ENCODE measurements at places on chromosomes 11 and 22.

DNA sequence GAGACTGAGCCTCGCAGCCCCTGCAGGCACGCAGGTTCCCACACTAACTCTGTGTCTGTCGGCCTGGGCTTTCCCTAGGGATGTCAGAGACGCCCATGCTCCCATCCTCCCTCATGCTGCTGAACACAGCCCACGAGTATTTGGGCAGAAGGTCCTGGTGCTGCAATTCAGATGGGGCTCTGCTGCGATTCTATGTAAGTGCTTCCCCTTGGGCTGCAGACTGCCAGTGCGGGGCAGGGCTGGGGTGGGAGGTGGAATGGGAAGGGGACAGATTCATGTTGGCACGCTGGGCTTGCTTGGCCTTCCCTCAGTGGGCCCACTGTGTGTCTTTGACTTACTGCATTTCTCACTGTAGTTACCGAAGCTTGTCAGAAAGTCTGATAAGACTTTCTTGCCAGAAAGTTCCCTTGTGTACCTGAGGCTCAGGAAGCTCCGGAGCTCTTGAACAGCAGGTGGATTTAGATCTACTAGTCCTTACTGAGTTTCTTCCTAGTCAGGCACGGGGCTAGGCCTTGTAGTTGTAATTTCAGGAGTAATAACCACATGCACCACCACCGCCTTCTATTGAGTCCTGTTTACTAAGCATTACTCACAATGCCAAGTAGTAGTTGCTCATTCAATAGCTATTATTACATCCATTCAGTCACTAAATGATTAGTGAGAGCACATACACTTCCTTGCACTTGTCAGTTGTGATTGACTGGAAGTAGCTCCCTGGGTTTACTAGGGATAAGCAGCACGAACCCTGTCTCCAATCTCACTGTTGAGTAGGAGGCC, 65.2 kb downstream of the CABIN1 start:
- no peak for DNase-seq

- no peak for DNase-seq
These were observed 1.1 kb downstream of the CD151 start for GRCh38 chr11:833849-834311.

- DNase-seq: no peak
These were observed 22.6 kb upstream of the HIPK3 start for GRCh38 chr11:33234397-33235190.

GRCh38 chr22:31173386-31174145, 13.6 kb downstream of the RNF185 start:
- DNase-seq: no peak

GRCh38 chr22:18156878-18157713, 7.1 kb downstream of the USP18 start:
- DNase-seq: peak; percentile 83

DNA sequence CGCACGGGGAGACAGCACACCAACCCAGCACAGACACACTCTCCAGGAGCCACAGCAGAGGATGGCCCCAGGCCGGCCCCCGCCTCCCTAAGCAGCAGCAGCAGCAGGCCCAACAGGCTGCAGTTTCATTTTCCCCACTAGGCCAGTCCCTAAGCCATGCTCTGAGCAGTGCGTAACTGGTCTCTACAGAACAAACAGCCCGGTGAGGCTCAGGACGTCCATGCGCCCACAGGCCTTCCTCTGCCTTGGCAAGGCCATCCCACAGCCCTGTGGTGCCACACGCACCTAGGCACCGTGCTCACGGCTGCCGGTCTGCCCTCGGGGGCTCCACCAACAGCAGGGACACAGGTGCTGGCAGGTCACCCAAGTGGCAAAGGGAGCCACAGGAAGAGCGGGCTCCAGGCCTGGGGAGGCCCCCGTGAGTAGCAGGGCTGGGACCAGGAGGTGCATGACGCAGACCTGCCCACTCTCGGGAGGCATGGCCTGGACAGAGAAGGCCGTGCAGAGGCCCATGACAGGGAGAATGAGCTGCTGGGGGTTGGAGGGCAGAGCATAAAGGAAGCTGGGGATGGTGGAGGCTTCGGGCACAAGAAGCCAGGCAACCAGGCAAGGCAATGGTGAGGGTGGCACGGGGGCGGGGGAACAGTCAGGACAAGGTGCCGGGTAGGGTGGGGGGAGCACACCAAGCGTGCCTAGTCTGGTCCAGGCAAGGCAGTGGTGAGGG, 1.4 kb upstream of the MOB2 start:
- no peak for DNase-seq

GRCh38 chr11:66386171-66387069, 14.9 kb upstream of the SLC29A2 start:
- peak; percentile 71 for DNase-seq

- peak; percentile 63 for DNase-seq
These were observed 526 bp downstream of the C1QTNF6 start for GRCh38 chr22:37187552-37187890.

- no peak for DNase-seq
These were observed 1376.4 kb downstream of the TBC1D22A start for GRCh38 chr22:48138855-48139254.

- DNase-seq: no peak
These were observed 27.7 kb downstream of the PICALM start for GRCh38 chr11:86040919-86041850.

- DNase-seq: no peak
These were observed 60.7 kb downstream of the STK33 start for GRCh38 chr11:8533332-8533731.

GRCh38 chr11:128251140-128251539, 336.2 kb downstream of the ETS1 start:
- no peak for DNase-seq

GRCh38 chr11:3156661-3157311, 8.3 kb downstream of the OSBPL5 start:
- no peak for DNase-seq

DNA sequence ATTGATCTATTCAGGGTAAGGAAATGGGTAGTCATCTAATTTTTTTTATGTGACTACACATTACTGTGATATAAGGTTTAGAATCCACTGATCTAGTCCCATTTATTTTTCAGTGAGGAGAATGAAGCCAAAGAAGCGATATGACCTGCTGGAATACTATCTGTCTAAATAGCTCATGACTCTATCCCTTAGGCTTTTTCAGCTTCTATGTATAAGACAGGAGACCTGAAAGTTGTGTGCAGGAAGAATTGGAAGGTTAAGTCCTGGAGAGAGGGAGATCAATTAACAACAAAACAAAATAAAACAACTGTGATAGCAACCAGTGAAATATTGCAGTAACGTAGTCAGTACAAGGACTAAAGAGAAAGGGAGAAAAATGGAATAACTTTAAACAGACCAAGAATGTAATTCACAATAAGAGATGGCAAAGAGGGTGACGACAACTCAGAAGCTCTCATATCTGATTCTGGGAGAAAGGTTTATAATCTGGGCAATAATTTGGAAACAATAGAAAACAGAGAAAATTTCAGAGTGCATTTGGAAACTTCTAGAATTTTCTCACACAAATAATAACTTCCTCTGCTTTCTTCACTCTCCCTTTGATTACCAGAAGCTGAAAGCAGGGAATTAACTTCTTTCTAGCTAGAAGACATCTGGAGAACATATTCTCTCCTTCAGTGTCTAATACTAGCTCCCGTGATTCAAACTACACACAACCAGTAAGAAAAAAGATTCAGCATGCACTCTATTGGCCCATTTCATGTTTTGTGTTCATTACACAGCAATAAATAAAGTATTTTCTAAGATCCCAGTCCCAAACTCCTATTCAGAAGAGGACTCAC, 19.2 kb upstream of the CASP12 start:
- DNase-seq: no peak

GRCh38 chr11:93160808-93161207, 37.0 kb downstream of the SLC36A4 start:
- no peak for DNase-seq

DNA sequence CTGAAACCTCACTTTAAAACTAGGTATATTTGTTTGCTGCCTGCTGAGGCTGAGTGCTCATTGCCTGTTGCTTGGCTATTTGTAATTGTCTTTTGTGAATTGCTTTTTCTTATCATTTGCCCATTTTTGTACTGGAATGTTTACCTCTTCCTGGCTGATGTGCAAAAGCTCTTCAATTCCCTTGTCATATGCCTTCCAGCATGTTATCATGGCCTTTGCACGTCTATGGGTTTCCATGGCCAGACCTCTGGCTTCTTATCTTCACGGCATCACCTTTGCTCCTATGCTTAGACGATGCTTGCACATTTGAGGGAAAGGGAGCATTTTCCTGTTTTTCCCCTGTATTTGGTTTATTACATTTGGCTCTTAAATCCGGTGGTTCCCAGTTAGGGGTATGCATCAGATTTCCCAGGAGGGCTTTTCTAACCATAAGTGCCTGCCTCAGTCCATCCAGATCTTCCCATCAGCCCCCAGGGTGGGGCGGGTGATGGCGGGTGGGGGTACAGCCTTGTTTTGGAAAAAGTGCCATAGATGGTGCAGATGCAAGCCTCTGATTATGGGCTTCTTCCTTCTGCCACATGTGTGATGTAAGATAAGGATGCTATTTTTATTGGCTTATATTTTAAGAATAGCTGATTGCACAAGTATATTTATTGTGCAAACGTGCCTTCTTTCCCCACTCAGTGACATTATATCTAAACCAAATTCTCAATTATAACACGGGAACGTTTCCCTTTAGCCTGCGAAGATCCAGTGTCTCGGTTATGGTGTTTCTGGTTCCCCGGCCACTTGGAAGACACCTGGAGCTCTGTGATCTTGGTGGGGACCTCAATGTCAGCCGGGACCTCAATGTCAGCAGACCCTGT, 70.6 kb upstream of the SEPTIN5 start:
- DNase-seq: no peak

DNA sequence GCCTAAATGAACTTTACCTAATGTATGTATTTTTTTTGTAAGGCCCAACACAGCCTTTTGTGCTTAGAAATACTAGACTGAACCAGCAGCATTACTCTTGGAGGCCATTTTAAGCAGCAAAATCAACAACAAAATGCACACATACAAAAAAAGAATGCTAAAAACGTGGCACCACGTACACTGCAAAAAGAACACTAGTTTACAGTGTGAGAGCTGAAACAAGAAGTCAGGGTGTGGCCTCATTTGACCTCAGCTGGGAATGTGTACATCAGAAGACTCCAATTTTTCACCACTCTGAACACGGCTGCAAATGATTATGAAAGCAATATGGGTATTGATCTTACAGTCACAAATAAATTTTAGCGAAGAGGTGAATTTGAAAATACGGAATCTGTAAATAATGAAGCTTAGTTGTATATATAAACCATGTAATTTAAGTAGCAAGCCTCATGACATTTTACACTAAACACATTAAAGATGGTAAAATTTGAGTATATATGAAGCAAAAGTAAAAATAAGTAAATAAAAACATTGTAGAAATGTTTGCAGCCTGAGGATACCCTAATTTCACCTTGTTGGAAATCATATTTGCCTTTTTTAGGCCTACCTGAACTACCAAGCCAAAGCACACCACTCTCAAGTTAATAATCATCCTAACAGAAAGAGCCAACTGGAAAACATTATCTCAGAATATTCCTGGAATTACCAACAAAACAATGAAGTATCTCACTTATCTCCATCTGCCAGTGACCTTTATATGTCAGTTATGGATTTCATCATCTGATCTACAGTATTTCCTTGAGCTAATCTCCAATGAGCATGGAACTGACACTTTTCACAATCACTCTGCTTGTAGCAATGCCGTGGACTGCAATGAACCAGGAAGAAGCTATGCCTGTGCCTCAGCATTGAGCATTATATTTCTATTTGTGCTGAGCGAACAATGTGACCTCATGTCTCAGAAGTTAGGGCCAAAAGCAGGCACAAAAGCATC, 319.5 kb upstream of the FAT3 start:
- DNase-seq: no peak

GRCh38 chr11:34798985-34799384, 117.2 kb downstream of the APIP start:
- no peak for DNase-seq

GRCh38 chr22:35705141-35705540, 12.5 kb upstream of the APOL5 start:
- no peak for DNase-seq

DNA sequence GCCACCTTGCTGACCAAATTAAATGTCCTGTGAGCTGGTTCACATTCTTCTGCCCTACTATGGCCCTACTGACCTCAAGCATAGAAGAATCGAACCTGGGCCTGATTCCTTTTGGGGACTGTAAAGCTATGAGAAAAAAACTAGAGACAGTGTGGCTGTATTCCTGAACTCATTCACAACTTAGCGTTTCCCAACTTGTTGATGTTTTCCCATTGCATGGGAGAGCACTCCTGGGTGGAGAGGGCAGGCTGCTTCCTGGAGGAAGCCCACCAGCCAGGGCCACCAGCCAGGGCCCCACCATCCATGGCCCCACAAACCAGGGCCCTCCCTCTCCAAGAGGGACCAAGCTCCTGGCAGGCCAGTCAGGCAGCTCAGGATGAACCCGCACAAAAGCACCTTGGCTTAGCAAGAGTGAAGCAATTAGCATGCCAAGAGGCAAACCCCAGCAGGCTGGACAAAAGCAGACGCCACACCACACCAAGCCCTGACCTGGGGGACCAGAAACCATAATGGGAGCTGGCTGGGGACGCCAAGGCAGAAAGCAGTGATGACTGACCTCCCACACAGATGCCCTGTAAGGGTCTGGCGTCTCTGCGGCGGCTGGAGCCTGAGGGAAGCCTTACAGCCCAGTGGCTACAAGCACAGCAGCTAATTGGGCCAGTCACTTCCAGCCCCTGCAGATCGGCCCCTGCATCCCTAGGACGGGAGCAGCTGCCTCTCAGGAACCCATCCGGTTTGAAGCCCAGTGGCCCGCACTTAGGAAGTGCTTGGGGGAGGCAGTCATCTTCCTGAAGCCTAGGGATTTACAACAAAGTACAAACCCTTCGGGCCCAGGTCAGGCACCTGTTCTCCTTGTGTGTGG, 2.1 kb downstream of the CERK start:
- DNase-seq: peak; percentile 63

- DNase-seq: no peak
These were observed 2.7 kb upstream of the EIF3M start for GRCh38 chr11:32580967-32581366.

DNA sequence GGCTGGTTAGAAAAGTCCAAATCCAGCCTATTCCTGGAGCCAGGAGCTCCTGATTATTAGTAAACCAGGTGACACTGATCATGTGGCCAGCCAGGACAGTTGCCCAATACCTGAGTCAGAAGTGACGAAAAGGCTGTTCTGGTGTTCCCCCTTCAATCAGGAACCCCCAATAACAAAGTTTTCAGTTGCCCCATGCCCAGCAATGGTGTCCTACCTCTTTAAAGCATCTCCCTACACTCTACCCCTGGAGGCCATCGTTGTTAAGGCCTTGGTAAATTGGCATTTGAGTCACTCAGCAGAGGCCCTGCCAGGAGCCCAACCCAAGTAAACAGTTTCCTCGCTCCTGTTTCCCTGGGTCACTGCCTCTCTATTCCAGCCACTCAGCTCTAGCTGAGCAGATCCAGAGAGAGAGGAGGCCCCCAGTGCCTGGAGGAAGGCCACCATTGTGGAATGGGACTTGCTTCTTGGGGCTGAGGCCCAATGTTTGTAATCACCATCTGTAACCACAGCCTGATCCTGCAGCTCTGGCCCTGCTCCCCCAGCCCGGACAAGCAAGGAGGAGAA, 25.0 kb downstream of the ARHGAP1 start:
- DNase-seq: no peak

GRCh38 chr11:1425006-1425405, 35.3 kb downstream of the BRSK2 start:
- DNase-seq: no peak

- DNase-seq: no peak
These were observed 7.3 kb downstream of the OAF start for GRCh38 chr11:120217941-120218694.

Measured in SK-N-SH (cell line).